ENCODE measurements at places on chromosomes 12 and 14.

GRCh38 chr12:13085968-13086686 lies 17.3 kb downstream of the GSG1 start:
- no peak for DNase-seq

- no peak for DNase-seq
Measured at GRCh38 chr12:33427071-33427470, 12.5 kb downstream of the SYT10 start.

DNA sequence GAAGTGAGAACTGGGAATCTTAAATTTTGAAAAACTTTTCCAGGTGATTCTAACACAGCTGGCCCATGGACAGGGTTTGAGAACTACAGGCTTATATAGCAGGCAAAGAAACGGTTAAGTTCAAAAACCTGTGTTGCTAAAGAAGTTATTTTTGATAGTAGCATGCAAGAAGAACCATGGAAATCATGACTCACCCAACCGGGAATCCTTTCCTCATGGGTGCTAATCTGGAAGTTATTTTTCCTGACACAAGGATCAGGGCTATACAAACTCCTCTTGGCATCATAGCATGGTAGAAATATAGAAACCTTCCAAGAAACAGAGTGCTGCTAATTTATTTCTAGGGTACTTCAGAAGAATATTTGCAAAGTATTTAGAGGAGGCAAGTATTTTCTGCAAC lies 588.7 kb downstream of the CCER1 start:
- DNase-seq = no peak

DNA sequence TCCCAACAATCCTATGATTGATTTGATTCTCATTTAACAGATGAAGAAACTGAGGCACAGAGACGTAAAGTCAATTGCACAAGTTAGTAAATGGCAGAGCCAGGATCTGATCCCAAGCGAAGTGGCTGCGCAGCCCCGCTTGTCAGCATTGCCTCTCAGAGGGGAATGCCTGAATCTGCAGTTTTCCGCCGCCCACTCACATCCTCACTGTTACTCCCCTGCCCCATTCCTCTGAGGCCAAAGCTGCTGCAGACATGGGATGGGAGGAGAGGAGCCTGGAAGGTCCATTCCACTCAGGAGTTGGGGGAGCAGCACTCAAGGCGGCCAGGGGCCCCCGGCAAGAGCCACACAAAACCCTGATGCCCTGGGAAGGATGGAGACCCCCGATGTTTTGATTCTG lies 1.0 kb downstream of the NRIP2 start:
- no peak for DNase-seq

- DNase-seq = no peak
Measured at GRCh38 chr14:59085207-59085739, 103.2 kb upstream of the DAAM1 start.

DNA sequence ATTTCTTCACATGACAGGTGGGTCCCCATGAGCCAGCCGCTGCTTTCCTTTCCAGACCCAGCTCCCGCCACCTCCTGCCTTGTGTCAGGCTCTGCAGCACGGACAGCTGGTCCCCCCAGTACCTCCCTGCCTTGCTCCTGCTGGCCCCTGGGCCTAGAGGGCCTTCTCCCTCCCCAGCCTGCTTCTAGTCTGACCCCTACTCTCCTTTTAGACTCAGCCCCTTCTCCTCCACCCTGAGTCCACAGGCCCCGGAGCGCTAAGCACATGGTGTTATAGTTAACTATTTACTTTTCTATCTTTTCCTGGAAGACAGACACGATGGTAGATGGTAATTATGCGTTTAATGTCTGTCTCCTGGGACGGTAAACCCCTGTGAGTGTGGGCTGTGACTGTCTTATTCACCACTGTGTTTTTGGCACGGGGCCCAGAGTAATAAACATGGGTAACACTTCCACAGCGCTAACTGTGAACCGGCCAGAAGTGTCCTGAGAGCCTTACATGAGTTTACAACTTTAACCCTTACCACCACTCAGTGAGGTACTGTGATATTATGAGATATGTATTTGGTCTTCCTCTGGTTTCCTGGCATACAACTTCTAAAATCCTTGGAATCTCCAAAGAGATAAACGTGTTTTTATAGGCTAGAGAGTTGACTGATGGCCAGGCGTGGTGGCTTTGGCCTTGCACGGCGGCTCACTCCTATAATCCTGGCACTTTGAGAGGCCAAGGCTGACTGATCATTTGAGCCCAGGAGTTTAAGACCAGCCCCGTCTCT lies 41.2 kb downstream of the DGLUCY start:
- no peak for DNase-seq

DNA sequence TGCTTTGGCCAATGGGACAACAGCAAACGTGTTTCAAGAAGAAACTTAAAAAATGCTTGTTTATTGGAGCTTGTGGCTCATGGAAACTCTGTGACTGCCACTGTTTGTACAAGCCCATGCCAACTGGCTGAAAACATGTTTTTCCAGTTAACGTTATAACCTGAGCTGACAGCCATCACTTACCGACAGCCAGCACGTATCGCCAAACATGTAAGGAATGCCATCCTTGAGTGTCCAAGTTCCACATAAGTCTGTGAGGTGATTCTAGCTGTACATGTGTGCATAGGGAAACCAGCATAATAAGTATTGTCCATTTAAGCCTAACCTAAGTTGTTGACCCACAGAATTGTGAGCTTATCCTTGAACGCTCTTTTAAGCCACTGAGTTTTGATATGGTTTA lies 596.9 kb downstream of the TRHDE start:
- DNase-seq = no peak

DNA sequence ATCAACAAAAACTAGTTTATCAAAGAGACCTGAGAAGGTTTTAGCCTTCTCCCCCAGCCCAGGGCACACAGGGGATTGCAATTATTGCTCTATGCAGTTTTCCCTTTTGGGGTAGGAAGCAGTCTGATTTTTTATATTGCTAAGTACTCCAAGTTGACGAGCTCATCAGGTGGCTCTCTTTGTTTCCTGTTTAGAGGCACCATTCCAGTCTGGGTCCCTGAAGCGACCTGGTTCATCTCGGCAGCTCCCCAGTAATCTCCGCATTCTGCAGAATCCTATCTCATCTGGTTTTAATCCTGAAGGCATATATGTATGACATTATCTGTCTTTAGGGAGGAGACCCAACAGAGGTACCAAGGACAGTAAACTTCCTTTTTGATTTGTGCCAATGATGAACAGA lies 56.3 kb downstream of the BHLHE41 start:
- DNase-seq = no peak

DNA sequence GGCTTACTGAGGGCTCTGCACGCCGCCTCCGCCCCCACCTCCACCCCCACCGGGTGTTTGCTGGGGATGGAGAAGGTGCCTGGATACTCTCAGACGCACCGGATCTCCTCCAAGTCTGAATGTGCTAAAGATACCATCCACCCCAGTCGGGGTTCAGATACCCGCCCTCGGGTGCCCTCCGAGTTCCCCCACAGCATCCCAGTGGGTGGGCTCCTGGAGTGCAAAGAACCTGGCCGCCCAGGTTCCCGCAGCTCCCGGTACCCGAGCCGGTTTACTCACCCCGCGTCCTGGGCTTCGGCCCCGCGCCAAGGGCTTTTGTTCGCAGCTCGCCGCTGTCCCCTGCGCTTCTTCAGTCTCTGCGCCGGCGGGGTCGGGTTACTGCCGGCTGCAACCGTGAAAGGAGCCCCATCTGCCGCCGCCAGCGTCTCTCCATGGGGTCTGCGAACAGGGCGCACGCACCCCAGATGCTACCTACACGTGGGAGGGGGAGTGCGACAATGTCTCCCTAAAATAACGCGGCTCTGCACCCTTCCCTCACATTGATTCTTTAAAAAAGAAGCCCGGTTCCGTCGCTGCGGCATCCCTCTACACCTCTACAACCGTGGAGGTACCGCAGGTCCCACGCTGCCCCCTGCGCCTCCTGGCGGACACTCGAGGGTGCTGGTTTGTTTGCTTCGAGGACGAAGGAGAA lies at the start of gene CCDC177:
CCDC177 (minus strand) TSS at position 609 of the 691 bp plus-strand sequence. CDS start 1,249 bp downstream, outside the sequence.
- peak; percentile 33 for DNase-seq

GRCh38 chr14:79708426-79709388 lies 502.6 kb downstream of the DIO2 start:
- DNase-seq = no peak

DNA sequence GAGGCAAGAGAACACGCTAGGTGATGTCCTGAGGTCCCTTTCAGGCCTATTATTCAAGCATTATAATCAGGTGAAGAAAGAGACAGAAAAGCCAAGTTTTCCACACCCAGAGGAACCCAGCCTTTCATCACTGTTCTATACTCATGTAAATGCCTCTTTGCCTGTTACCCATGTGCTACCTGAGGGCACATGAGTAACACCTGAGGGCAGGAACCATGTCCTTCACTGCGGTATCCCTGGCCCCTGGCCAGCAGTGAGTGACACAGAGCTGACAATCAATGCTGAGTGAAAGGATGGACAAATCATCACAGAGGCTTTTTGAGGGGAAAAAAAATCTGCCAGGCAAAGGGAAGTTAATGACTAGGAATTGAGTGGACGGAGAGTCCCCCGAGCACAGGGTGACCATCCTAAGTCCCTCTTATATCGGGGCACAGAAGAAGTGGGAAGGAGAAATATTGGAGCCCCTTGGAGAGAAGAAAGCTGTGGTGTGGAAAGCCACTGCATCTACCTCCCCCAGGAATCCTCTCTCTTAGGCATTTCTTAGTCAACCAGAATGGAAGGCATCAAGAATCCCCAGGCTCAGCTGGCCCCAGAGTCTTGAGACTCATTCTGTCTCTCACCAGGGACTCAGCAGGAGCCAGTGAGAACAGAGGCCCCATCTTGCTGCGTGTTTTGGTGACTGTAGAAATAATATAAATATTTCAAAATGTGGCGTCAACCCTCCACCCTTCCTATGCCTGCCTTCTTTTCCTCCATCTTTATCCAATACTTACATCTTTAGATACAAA lies 212.9 kb downstream of the DPF3 start:
- no peak for DNase-seq

GRCh38 chr14:46034305-46034704 lies 617.3 kb downstream of the RPL10L start:
- no peak for DNase-seq

DNA sequence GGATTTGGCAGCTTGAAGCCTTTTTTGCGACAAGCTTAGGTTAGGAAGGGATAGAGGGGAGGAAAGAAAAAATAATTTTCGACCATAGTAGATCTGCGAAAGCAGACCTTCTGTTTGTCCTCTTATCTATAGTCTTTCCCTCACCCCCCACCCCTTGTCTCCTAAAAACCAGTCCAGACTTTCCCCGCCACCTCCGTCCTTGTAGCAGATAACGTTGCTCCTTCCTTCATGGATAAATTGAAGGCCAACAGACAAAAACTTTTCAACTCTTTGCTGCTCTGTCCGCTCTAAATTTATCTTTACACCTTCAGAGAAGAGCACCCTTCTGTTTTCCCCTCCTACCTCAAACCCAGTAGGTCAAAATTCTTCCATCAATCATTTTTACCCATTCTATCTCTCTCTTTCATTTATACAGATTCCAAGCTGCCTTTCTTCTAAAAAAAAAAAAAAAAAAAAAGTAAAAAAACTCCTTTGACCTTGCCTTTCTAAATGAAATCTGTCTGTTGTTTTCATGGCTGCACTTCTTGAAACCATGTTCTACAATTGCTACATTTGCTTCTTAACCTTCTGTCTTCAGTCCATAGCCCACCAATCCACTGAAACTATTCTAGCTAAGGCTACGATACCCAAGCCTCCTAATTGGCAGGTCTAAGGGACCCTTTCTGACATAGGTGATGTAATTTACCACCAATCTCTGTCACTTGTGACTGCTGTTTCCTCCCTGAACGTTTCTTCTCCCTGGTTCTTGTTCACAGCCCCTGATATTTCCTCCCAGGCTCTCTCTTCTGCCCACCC lies 11.1 kb upstream of the NEMF start:
- DNase-seq = peak; percentile 44

- no peak for DNase-seq
Measured at GRCh38 chr12:30614031-30614430, 81.6 kb downstream of the IPO8 start.

GRCh38 chr14:105087963-105088811 lies 23.0 kb upstream of the GPR132 start:
- no peak for DNase-seq

DNA sequence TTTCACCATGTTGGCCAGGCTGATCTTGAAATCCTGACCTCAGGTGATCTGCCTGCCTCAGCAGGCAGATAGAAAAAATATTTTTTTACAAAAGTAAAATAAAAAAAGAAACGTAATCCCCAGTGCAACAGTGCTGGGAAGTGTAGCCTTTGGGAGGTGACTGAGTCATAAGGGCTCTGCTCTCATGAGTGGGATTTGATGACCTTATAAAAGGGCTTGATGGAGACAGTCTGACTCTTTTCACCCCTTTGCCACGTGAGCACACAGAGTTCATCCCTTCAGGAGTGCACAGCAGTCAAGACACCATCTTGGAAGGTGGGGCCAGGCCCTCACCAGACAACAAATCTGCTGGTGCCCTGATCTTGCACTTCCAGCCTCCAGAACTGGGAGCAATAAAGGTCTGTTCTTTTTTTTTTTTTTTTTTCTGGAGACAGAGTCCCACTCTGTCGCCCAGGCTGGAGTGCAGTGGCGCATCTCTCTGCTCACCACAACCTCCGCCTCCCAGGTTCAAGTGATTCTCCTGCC lies 24.7 kb upstream of the DYNC1H1 start:
- DNase-seq = no peak

All from hematopoietic multipotent progenitor cell treated with erythropoietin and hydrocortisone succinate and interleukin-3 and kit ligand, for 15 days (in vitro differentiated cells).